ENCODE measurements at places on chromosomes 6 and 20.

DNA sequence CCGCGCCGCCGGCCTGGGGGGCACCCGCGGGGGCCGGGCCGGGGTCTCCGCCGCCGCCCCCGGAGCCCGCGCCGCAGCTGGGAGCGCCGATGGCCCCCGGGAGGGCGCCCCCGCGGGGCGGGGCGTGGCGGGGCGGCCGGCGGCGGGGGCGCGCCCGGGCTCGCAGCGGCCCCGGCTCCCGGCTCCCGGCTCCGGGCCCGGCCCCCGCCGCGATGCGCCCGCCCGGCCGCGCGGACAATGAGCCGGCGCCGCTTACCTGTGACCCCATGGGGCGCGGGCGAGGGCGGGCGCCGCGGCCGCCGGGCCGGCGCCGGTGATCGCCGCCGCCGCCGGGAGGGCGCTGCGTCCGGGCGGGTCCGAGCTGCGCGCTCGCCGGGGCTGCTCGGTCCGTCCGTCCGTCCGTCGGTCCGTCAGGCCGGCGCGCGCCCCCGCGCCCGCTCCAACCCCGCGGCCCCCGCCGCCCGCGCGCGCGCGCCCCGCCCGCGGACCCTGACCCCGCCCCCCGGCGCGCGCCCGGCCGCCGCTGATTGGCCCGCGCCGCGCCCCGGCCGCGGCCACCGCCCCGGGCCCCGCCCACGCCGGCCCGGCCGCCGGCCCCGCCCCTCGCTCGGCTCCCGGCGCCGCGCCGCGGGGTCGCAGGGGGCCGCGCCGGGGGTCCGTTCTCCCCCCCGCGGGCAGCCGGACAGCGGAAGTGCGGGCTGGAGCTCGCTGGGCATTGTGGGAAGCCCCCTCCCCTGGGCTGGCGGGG is at the start of gene ZBTB46:
Gene ZBTB46, minus strand, starts transcription at position 424 of the 748 bp plus-strand sequence. CDS start 40,507 bp downstream, outside the sequence.
- DNase-seq, result no peak

DNA sequence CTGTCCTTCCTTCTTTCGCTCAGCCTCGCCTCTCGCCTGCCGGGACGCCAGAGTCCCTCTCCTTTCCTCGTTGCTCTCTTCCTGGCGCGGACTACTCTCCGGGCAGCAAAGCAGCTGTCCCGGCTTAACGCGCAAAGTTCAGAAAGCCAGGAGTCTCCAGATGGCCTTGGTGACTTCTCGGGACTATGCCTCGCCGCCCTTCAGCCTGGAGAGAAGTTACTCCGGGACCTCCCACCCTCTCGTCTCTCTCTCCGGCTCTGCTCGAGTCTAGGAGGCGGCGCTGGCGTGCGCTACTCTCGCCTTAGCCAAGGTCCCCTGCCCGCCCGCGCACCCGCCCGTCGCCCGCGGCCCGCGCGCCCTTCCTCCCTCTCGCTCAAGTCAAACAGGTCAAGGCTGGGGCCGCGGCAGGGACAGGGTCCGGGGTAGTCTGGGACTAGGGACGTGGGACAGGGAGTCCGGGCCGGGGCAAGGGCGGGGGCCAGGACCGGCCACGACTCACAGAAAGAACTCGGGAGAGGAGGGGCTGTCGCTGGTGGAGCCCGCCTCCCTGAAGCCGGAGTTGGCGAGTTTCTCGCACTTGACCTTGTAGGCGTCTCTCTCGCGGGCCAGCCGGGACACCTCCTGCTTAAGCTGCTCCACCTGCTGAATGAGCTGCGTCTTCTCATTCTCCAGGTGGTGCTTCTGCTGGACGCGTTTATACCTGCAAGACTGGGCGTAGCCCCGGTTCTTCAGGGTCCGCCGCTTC is 1.5 kb downstream of the MAFB start:
- DNase-seq, result peak; percentile 41

DNA sequence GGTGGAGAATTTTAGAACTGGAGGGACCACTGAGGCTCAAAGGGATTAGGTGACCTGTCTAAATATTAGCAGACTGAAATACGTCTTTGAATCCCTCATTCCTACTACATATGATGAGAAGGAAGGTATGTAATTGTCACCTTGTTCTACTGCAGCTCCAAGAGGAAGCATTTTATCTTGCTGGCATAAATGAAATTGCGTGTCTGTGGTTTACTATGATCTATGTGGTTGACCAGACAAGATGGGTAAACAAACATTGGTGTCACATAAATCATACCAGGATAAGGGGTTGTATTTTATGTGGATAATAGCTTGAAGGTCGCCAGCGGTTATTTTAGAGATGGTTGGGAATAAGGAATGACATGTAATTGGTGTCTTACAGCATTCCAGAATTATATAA is 78.2 kb downstream of the LAMA4 start:
- DNase-seq, result no peak

- DNase-seq, result no peak
Observed at GRCh38 chr6:34249469-34250261, 859 bp upstream of the SMIM29 start.

GRCh38 chr6:109034526-109034925 is 60.1 kb downstream of the SESN1 start:
- DNase-seq, result no peak

DNA sequence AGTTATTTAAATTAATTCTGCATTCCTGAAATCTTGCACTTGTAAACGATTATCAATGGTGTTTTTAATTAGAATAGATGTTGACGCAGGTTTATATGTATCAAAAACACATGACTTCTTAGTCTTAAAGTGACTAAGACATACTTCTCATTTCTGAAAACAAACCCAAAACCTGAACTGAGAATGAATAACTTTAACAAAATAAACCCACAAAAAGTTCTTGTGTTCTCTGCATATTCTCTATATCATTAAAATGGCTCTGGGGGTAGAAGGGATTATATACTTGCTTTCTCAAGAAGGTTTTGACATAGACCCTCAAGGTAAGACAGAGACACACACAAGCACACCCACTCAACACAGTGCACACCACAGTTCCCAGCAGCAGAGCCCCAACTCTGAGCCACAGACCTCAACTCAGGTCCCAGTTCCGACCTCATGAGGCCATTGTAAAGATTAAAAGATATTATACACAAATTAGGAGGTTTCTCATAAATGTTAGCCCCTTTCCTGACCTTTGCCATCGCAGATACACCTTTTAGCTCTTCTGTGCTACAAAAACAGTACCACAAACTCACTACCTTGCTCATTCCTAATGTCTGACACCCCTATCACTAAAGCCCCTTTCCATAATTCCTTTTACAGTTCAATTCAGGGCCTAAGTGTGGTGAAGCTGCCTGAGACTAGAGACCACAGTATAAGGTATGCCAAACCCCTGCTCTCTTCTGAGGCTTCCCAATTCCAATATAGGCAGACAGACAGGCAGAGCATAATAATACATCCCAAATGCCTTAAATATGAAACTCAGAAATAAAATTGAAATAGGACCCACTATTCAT is 267.8 kb downstream of the PTPRK start:
- DNase-seq, result no peak

- DNase-seq, result no peak
Observed at GRCh38 chr6:1869308-1869707, 259.6 kb downstream of the FOXC1 start.

- DNase-seq, result no peak
Observed at GRCh38 chr6:1599469-1599868, 10.2 kb upstream of the FOXC1 start.

- peak; percentile 45 for DNase-seq
Observed at GRCh38 chr6:16511040-16511660, 250.1 kb downstream of the ATXN1 start.

DNA sequence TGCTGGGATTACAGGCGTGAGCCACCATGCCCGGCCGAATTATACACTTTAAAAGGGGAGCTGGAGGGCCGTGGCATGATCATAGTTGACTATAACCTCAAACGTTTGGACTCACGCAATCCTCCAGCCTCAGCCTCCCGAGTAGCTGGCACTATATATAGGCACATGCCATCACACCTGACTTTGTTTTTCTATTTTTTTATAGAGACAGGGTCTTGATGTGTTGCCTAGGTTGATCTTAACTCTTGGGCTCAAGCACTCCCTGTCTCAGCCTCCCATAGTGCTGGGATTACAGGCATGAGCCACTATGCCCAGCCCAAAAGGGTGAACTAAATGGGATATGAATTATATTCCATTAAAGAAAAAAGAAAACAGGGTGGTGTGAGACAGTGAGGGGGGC is 7.8 kb downstream of the PTGIS start:
- no peak for DNase-seq

Data from bronchial epithelial cell (primary cell).